ENCODE measurements at places on chromosomes 7 and 10. TPM values are rescaled to one million over a fixed set of nuclear protein-coding genes. Genes with fewer than 3 reads are reported as not detected.

DNA sequence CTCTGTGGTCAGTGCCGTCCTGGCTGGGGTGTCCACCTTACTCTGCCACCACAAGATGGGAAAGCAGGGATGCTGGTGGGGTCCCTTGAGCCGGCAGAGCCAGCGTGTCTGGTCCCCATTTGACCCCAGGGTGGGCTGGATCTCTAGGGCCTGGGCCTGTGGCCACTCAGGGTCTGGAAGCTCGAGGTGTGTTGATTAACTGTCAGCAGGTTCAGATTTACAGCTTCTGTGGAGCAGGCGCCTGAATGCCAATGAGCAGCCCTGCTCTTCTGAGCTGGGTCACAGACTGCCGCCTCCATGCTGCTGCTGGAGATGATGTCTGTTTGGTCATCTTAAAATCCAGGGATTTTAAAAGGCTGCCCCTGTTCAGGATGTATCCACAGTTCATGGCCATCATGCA, 11.3 kb upstream of the DPYSL4 start:
- no peak overlapping the region for H3K4me3 ChIP-seq
- peaks cover 48% of the 10 kb centered on the region for H3K27me3 ChIP-seq
- no peak overlapping the region for H3K27ac ChIP-seq
- H3K4me1 ChIP-seq, result peaks cover 33% of the 10 kb centered on the region
- H3K36me3 ChIP-seq, result no peaks in the 10 kb centered on the region
- no peak for DNase-seq

Gene GNAT3
- total RNA-seq, result not detected

Gene OR2A12
- total RNA-seq, result not detected

DNA sequence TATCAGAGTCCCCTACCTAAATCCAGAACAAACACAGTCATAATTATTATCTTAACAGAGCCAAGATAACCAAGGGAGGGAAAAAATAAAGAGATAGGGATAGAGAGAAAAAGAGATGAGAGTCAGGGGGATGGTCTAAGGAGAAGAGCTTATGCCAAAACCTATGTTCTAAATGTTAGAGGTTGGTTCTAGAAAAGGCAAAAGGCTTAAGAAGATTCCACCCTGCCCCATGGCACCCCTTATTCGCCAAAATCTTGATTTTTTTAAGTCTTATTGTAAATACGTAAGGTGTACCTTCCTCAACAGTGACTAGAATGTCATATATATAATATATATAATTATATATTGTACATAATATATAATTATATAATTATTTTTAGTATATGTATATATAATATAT, 29.6 kb upstream of the CTNNA3 start:
- H3K27me3 ChIP-seq, result no peaks in the 10 kb centered on the region
- no peak for DNase-seq
- no peaks in the 10 kb centered on the region for H3K4me1 ChIP-seq

DNA sequence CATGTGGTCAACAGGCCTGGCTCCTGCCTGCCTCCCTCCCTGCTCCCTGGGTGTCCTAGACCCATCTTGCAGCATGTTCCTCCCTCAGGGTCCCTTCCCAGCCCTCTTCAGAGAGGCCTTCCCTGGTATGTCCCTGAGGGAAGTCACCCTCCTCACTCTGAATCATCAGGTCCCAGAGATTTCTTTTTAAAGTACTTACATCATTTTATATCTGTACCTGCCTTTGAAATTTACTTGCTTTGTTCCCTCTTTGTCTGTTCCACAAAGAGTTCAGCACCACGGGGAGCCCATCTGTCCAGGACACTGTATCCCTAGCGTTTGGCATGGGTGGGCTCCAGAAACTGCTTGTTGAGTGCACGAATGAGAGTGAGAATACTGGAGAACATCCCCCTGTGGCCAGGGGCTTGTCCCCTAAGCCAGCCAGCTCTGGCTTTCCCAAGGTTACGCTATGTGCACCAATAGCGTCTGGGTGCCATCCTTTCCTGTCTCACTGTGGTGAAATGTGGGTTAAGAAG, 50.6 kb upstream of the IGFBP3 start:
- no peaks in the 10 kb centered on the region for H3K27me3 ChIP-seq
- H3K4me3 ChIP-seq, result no peak overlapping the region
- H3K4me1 ChIP-seq, result peaks cover 64% of the 10 kb centered on the region
- DNase-seq, result no peak
- no peak overlapping the region for H3K27ac ChIP-seq
- H3K36me3 ChIP-seq, result no peaks in the 10 kb centered on the region

Gene GARIN1A
- not detected for total RNA-seq

DNA sequence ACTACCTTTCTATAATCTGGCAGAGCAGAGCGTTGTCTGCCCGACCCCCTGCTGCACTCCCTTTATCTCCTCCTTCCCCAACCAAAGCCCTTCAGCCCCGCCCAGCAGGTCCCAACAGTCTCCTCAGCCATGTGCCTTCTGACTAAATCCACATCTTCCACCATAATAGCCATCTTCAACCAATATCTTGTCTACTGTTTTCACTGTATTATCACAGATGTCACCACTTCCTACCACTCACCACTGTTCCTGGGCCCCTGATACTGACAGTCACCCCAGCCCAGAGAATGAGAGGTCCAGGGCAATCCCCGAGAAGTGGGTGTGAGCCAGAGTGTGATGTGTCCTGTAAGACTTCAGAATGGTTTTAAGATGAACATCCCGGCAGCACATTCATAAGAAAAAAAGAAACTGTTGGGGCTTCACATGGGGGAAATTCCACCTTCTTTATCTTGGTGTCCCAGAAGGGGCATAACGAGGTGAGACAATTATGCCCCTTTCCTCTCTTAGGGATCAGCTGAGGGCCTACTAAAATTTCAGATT, 25.3 kb downstream of the CCDC6 start:
- H3K36me3 ChIP-seq, result no peaks in the 10 kb centered on the region
- H3K4me3 ChIP-seq, result no peak overlapping the region
- H3K27ac ChIP-seq, result no peak overlapping the region
- no peak for DNase-seq
- H3K4me1 ChIP-seq, result peaks cover 13% of the 10 kb centered on the region
- H3K27me3 ChIP-seq, result no peaks in the 10 kb centered on the region

DNA sequence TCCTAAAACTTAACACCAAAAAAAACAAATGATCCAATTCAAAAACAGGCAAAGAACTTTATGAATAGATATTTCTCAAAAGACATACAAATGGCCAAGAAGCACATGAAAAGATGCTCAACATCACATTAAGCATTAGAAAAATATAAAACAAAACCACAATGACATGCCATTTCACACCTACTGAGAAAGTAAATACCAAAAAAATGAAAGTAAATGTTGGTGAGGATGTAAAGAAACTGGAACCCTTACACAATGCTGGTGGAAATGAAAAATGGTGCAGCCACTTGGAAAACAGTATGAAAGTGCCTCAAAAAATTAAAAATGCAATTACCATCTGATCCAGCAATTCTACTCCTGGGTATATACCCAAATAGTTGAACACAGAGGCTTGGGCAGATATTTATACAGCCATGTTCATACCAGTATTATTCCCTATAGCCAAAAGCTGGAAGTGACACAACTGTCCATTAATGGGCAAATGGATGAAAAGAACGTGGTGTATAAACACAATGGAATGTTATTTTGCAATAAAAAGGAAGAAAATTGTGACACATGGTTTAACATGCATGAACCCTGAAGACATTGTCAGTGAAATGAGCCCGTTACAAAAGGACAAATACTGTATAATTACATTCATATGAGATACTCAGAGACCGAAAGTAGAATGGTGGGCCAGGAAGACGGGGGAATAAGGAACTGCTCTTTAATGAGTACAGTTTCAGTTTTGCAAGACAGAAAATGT, 89.0 kb downstream of the JMJD1C start:
- no peaks in the 10 kb centered on the region for H3K4me1 ChIP-seq
- H3K36me3 ChIP-seq, result peaks cover 5% of the 10 kb centered on the region
- H3K27me3 ChIP-seq, result no peaks in the 10 kb centered on the region
- no peak overlapping the region for H3K4me3 ChIP-seq

GRCh38 chr7:630539-630938, 96.0 kb upstream of the DNAAF5 start:
- DNase-seq, result no peak
- H3K36me3 ChIP-seq, result 0 out of 3 replicates have a peak, but pooled peaks cover 4% of the 10 kb centered on the region
- no peak overlapping the region for H3K4me3 ChIP-seq
- no peak overlapping the region for H3K27ac ChIP-seq

Gene IRF5
- 2.9 TPM for total RNA-seq

- peaks cover 6% of the 10 kb centered on the region for H3K4me1 ChIP-seq
- no peak overlapping the region for H3K4me3 ChIP-seq
- no peak for DNase-seq
- H3K36me3 ChIP-seq, result no peaks in the 10 kb centered on the region
- H3K27me3 ChIP-seq, result no peaks in the 10 kb centered on the region
Measured at GRCh38 chr10:35693800-35694199, 51.7 kb upstream of the FZD8 start.

DNA sequence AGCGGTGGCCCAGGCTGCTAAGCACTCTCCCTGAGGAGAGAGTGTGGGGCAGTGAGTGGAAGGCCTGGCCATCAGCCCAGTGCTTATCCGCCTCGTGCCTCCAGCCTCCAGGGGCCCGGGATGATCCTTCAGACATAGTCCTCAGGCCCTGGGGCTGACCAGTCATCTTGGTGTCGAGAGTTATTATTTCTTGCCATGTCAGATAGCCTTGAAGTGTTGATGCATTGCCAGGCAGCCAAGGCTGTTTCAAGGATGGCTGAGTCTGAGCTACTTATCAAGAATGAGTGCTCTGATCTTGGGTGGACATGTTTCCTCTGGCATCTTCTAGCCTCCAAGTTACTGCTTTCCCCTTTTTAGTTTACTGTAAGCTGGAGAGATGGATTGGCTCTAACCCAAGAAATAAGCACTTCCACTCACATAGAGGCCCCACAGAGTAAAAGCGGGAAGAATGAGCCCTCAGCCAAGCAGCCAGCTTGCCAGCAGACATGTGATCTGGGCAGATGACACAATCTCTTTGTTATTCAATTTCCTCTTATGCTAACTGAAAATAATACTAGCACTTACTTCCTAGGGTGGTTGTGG, 136.5 kb upstream of the NAMPT start:
- H3K27me3 ChIP-seq, result peaks cover 19% of the 10 kb centered on the region
- H3K27ac ChIP-seq, result no peak overlapping the region
- no peaks in the 10 kb centered on the region for H3K4me1 ChIP-seq
- no peak overlapping the region for H3K4me3 ChIP-seq
- DNase-seq, result no peak

GRCh38 chr10:125817337-125817946, 5.6 kb downstream of the UROS start:
- peaks cover 4% of the 10 kb centered on the region for H3K36me3 ChIP-seq
- no peak for DNase-seq
- peaks cover 25% of the 10 kb centered on the region for H3K4me1 ChIP-seq

DNA sequence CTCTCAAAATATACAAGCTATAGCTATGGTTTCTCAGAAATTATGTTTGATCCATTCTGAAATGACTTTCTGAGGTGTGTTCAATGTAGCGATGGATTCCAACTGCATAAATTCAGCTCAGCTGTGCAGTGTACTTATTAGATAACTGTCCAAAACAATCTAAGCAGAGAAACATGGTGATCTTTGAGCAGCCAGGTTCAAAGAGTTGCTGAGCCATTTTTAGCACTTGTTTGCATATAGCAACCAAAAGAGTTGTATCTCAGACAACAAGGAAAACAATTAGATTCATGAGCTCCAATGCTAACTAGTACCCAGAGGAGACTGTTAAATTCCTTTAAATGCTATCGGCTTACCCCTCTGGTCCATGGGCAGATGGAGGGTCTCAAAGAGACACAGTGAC, 15.9 kb upstream of the KCNIP2 start:
- no peaks in the 10 kb centered on the region for H3K27me3 ChIP-seq
- no peak overlapping the region for H3K27ac ChIP-seq
- H3K4me3 ChIP-seq, result no peak overlapping the region
- no peaks in the 10 kb centered on the region for H3K36me3 ChIP-seq

Gene TMEM236
- total RNA-seq, result not detected

Gene GALNT17
- total RNA-seq, result not detected

DNA sequence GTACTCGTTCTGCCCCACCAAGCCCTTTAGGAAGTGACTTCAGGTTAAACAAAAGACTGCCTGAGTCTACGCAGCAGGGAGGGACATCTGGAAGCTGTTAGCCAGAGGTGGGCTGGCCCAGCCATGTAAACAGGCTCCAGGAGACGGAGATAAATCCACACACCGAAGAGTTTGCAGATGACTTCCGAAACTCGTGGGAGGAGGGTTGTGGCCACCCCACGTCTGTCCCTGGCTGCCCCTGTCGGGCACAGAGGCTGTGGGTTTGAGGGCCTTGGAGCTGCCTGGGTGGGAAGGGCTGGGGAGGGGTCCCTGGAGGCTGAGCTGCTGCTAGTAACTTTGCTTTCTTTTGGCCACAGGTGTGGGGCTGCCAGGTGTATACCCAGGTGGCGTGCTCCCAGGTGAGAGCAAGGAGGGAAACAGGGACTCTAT, 15.6 kb downstream of the ELN start:
- H3K36me3 ChIP-seq, result no peaks in the 10 kb centered on the region
- DNase-seq, result no peak
- no peak overlapping the region for H3K27ac ChIP-seq
- no peaks in the 10 kb centered on the region for H3K4me1 ChIP-seq
- H3K4me3 ChIP-seq, result no peak overlapping the region

DNA sequence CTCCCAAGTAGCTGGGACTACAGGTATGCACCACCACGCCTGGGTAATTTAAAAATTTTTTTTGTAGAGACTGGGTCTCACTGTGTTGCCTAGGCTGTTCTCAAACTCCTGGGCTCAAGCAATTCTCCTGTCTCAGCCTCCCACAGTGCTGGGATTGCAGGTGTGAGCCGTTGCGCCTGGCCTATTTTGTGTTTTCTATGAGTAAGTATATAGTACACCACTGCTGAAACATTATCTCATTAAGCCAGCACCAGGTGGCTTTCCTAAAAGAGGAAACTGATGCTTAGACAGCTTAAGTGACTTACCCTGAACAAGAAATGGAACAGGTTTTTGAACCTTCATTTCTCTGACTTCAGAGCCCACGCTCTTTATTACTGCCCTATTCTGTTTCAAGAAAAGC, 7.8 kb upstream of the PTPN12 start:
- no peak overlapping the region for H3K4me3 ChIP-seq
- no peak overlapping the region for H3K27ac ChIP-seq
- no peaks in the 10 kb centered on the region for H3K27me3 ChIP-seq

DNA sequence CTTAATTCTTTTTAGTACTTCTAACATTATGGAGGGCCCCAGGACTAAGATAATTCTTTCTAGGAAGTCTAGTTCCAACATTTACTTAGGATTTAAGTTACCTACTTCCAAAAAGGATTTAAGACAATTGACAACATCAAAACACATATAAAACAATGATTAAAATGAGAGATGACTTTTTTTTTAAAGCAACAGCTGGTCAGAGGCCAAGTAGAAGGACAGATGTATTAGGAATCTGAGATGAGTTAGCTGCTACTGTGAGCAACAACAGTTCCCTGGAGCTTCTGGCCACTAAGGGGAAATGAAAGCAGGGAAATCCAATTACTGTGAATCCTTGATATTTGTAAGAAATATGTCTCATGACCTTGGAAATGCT, 222.3 kb downstream of the PHTF2 start:
- no peak overlapping the region for H3K4me3 ChIP-seq
- no peaks in the 10 kb centered on the region for H3K27me3 ChIP-seq
- no peaks in the 10 kb centered on the region for H3K36me3 ChIP-seq
- H3K4me1 ChIP-seq, result peaks cover 5% of the 10 kb centered on the region
- no peak overlapping the region for H3K27ac ChIP-seq
- DNase-seq, result no peak

All from HepG2 (cell line).